Cerebellar nuclear complex (tissue), 1 donor: ENCODE measurements at places on chromosomes 11 and 22.

DNA sequence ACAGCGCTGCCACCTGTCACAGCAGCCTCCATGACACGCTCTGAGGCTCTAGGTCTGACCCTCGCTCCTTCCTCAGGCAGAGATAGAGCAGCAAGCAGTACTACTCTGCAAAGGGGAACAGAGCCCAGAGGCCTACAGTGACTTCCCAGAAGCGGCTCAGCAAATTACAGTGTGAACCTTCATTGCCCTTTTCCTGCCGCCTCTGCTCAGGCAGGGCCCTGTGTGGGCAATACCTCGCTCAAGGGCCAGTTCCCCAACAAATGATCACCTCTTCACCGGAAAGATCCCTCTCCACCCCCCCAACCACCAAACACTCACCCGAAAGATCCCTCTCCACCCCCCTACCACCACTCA, 12.3 kb downstream of the KIAA0930 start:
- no peak for DNase-seq

DNA sequence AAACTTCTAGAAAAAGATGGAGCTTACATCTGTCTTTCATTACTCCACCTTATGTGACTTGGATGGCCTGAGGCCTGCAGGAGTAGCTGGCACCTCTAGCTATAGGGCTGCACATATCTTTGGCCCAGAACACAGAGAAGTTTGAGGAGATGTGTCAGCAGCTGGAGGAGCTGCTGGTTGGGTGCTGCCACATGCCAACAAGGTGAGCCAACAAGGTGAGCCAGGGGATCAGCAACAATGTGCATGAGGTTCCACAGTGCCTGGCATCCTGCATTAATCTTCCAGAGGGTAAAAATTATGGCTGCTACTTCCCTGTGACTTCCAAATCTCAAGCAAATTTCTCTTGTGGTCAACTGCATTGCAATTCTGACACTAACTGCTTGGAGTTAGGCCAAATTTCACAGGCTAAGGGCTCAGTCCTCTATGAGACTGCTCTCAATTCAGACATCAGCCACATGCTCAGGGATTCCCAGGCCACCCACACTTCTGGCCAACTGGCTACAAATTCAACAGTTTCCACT, 16.0 kb downstream of the RBM7 start:
- no peak for DNase-seq

DNA sequence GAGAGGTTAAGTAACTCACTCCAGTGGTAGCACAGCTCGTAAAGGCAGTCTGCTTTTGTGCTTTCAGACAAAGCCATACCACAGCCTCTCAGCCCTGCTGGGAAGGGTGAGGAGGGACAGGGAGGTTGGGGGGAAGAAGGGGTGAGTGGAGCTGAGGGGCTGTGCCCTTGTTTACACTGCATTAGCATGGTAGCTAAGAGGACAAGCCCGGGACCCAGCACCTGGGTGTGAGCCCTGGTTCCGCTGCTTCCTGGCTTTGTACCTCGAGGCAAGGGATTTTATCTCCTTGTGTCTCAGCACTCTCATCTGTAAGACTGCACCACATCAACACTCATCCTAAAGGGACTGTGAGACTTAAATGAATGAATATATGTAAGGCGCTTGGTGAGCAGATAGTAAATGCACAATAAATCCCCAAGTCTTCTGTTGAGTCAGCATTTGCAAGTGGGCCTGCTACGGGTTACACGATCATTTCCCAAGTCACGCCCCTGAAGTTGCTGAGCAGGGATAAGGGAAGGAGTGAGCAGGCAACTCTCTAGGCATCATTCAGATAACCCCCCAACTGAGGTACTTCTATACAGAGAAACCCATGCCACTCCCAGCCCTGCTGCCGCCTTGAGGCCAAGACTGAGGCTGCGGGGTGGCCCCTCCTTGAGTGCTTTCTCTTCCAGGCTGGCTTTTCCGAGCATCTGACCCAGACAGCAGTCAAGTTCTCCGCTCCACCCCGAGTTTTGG, 7.5 kb downstream of the RASD2 start:
- no peak for DNase-seq

DNA sequence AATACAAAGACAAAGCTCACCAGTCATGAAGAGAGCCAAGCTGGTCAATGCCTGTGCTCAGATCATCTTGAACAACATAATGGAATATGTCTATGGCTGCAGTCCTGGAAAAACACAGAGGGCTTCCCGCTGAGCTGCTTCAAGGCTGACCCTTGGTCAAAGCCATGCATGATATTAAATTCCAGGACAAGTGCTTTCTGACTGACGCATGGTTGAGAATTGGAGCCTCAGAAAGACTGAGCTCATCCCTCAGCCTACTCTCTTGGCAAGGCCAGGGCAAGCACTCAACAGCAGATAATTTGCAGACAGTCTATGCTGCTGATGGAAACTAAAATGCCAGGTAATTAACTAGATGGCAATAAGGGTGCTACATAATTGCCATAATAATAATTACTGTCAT, 89.2 kb downstream of the GALNT18 start:
- no peak for DNase-seq

- no peak for DNase-seq
These were observed 27.9 kb downstream of the FAM83F start for GRCh38 chr22:40022536-40023240.

DNA sequence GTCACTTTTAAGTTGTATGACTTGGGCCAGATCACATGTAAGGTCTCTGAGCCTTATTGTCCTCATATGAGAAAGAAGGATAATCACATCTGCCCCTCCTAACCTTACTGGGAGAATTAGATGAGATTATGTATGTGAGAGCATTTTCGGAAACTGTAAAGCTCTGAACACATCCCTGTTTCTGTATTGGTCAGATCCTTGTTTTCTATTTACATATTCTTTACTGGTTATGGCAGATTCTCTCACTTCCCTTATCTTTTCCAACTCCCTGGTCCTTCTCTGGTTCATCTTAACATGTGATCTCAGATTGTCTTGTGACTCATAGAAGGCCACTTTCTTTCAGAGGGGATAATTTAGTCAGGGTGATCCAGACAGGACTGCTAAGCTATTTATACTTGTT, 41.8 kb downstream of the CCDC81 start:
- no peak for DNase-seq

- DNase-seq = no peak
These were observed 7.7 kb upstream of the FLI1 start for GRCh38 chr11:128686021-128686741.

DNA sequence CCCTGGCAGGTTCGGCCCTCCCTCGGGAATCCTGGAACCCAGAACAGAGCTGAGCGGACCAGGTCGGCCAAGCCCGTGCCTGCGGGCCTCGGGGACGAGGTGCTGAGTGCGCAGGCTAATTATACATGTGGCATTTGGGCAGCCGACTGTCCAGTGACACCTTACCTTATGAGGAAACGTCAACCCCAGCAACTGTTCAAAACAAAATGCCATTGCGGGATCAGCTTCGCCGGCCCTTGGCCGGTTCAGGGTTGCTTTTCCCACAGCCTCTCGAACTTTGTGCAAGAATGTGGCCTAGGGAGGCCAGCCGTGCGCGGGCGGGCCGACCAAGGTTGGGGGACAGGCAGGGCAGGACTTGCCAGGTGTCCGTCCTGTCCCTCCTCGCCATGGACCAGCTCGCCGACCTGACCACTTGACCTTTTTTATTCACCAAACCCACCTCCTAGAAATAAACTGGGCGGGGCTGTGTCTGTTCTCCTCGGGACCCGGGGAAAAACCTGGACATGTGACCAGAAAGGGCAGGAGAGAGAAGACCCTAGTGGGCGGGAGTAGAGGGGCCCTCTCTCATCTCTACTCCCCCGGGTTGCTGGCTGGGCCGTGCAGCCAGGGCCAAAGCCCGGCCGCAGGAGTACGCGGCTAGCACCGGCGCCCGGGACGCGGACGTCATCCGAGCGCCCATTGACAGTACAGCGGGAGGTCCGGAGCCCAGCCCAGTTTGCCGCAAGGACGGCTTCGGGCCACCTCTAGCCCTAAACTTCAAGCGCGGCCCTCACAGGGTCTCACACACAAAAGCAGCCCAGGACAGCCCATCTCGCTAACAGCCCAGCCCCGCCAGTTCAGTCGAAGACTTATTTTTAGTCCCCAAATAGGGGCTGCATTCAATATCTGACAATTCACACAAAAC, 134.3 kb upstream of the C11orf58 start:
- DNase-seq = no peak

- DNase-seq = no peak
These were observed 541.4 kb downstream of the BRD1 start for GRCh38 chr22:49286181-49286760.

DNA sequence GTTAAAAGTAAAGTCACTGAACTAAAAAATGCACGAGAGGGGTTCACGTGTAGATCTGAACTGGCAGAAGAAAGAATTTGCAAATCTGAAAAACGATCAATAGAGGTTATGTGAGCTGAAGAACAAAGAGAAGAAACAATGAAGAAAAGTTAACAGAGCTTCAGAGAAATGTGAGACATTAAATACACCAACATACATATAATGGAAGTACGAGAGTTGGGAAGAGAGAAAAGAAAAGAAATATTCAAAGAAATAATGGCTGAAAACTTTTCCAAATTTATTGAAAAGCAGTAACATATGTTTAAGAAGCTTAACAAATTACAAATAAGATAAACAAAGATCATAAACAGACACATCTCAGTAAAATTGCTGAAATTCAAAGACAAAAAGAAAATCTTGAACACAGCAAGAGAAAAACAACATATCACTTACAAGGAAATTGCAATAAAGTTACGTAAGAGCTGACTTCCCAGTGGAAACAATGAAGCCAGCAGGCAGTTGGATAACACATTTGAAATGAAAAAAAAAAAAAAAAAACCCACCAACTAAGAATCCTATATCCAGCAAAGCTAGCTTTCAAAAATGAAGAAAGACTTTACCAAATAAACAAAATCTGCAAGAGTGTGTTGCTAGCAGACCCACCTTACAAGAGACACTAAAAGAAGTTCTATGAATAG, 56.8 kb downstream of the EMSY start:
- no peak for DNase-seq

DNA sequence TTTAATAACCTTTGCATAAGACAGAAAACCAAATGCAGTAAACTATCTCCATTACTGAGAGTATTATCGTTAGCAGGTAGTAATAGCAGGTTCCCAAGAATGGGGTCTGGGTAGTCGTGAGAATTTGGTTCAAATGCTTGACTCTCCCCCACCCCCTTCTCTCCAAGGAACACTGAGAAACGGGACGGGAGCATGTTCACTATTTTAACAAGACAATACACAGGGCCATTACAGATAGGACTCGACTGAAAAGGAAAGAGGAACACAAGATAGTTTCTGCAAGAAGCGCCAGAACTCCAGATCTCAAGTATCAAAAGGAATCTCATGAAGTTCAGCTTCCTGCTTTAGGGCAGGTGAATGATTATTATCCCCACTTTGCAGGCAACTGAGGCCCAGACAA, 27.0 kb downstream of the KMT5B start:
- DNase-seq = no peak

- no peak for DNase-seq
These were observed 8.2 kb downstream of the GTPBP1 start for GRCh38 chr22:38713921-38714320.

GRCh38 chr22:49565516-49565855, 262.2 kb downstream of the BRD1 start:
- DNase-seq = no peak

- DNase-seq = no peak
These were observed 92.1 kb upstream of the BLID start for GRCh38 chr11:122207921-122208764.

DNA sequence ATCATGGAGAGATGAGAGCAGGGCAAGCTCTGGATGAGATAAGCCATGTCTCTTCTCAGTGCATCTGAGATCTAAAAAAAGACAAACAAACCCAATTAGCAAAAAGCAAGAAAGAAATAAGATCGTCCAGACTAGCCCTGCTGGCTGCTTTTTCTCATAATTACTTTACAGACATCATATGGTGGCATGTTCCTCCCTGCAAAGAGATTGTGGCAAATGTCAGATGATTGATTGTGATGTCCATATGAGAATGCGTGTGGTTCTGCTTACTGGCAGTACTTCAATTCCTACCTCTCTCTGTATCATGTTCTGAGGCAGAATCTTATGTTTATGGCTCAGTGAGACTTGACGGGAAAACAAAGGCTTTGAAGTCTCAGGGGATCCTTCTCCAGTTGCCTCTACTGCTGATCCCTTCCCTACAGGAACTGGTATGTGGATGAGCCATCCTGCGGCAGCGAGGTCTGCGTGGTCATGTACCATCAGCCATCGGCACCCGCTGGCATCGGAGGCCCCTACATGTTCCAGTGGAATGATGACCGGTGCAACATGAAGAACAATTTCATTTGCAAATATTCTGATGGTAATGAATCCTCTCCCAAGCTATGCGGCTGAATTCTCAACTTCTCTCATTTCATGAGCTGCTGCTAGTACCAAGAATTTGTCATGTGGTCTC, 8.8 kb downstream of the LAYN start:
- DNase-seq = no peak

GRCh38 chr11:128660947-128661346, 32.9 kb upstream of the FLI1 start:
- no peak for DNase-seq

GRCh38 chr11:1195682-1196515, 27.0 kb upstream of the MUC5B start:
- no peak for DNase-seq

- no peak for DNase-seq
These were observed 1.6 kb downstream of the EFEMP2 start for GRCh38 chr11:65870706-65871681.

GRCh38 chr11:121741351-121741760, 288.6 kb upstream of the SORL1-AS1 start:
- no peak for DNase-seq

GRCh38 chr11:57461841-57462489, 1.6 kb downstream of the RTN4RL2 start:
- DNase-seq = no peak

- DNase-seq = no peak
These were observed 10.9 kb downstream of the PIM3 start for GRCh38 chr22:49971232-49972162.

DNA sequence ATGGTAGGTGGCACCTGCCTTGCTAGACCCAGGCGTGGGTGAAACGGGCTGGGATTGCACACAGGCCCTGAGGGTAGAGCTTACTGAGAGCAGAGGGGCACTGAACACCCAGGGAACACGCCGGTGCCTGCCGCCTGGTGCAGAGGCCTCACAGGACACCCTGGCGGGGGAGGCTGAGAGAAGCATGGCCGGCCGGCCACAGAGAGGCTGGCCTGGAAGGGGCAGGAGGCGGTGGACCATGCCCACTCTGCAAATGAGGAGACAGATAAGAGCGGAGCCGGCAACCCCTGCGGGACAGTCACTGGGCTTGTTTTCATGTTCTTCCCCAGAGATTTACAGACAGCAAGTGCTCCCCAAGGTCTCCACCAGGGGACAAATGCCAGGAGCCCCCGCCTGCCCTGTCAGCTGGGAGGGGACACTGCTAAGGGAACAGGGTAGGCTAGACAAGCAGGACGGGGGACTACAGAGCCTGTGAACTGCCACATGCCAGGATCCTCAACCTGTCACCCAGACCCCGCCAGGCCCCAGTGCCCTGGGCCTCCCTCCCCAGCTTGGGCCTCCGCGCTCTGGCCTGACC, 38.5 kb upstream of the TCF20 start:
- no peak for DNase-seq
